Stimulated activated naive B cell treated with anti-CD40 and anti-IgM and Interleukin-4, amounts not matched to agents 10 μg/mL and 1 μg/mL and 100 μg/mL, for 72 hours (primary cell): ENCODE measurements at places on chromosomes 13 and 19.
A peak's percentile ranks its signal among the peaks of the same experiment; 100 is the strongest.

DNA sequence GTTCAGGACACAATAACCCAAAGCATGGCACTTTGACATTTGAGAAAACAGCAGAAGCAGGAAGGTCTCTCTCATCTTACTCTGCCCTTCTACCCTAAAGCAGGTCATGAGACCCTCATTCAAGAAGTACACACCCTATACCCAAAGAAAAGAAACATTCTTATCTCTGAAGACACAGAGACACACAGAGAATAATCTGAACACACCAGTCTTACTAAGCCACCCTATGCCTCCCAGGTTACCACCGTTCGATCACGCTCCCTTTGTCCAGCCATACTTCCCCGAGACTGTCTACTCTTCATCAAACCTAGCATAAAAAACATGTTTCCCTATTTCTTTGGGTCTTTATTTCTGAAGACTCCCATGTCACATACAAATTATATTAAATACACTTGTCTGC is 66.5 kb upstream of the ANKRD10 start:
- no peak for DNase-seq

GRCh38 chr13:42820451-42820850 is 39.1 kb downstream of the FAM216B start:
- DNase-seq, result no peak

DNA sequence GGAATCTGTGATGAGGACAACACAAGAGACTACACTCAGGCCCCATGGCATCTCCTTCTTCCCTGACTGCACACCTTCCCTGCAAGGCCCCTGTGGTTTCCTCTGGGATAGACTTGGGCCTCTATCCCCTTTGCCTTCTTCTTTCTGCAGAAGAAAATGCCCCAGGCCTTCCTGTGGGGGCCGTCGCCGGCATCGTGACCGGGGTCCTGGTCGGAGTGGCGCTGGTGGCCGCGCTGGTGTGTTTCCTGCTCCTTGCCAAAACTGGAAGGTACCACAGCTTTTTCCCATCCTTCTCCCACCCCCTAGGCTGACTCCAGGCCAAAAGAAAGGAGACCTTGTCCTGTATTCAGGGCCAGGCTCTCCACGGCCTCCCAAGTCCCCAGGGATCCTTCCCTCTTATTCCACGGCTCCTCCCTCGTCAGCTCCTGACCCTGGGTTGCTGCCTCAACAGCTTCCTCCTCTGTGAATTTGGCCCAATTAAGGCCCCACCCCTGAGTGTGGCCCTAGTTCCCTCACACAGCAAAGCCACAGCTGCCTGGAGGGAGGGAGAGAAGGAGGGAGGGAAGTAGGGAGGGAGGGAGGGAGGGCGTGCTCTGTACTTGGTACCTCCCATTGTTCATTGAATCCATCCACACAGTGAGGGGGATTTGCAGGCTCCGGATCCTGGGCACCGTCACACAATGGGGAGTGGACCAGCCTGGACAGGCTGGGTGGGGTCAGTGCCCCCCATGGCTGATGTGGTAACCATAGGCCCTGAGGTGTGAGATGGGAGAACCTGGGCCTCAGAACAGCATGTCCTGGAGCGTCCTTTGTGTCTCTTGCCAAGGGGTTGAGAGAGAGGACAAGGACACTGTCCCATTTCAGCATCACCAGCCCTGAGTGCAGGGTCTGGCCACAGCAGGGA is 12.5 kb downstream of the CEACAM3 start:
- DNase-seq, result no peak

DNA sequence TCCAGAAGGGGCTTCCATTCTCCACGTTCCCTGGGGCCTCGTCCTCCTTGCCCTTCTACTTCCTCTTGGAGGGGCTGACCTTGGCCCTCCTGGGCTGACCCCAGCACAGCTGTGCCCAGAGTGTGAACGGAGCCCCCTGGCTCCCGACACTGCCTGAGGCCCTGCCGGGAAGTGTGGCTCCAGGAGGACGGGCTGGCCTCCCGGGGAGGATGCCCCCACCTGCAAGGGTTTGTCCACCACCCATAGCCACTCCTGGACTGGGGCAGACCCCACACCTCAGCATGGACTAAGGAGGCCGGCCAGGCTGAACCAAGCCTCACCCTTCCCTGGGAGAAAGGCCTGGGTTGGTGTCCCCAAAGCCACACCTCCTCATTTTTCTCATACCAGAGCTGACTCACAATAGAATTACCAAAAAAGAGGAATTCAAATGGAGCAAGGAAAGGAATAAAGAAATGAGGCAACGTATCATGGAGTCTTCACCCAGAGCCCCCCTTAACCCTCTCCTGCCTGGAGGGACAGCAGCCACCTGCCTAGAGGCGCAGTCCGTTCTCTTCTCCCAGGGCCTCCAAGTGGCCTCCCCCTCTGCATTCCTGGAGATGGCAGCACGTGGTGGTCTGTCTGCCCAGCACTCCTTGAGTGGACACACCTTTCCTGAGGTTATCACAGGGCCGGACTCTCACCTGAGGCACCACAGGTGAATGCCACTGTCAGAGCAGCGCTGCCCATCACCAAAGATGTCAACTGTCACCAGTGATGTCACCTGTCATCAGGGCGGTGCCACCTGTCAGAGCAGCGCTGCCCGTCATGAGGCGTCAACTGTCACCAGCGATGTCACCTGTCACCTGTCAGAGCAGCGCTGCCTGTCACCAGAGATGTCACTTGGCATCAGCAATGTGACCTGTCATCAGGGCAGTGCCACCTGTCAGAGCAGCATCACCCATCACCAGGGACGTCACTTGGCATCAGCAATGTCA is 3.1 kb upstream of the C13orf46 start:
- DNase-seq, result no peak

DNA sequence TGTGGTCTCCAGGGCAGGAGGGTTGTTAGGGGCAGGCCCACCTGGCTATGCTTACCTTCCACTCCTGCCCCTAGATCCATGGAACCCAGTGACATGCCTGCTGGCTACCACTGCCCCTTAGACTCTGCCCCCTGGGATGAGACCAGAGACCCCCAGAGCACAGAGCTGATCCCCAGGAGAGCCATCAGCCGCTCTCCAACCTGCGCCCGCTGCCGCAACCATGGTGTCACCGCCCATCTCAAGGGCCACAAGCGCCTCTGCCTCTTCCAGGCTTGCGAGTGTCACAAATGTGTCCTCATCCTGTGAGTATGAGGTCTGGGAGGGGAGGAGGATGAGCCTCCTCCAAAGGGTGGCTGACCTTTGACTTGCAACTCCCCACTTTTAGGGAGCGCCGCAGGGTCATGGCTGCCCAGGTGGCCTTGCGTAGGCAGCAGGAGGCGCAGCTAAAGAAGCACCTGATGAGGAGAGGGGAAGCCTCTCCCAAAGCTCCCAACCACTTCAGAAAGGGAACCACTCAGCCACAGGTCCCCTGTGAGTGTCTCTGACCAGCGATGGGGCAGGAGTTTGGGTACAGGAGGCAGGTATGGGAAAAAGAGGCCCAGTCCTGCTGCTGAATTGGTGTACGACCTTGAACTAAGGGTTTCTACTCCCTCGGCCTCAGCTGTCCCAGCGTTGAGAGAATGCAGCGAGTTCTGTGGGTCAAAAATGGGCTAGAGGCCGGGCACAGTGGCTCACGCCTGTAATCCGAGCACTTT is 2.7 kb downstream of the DMRTC2 start:
- no peak for DNase-seq

GRCh38 chr19:461721-462551 is 1.1 kb upstream of the SHC2 start:
- DNase-seq, result no peak

DNA sequence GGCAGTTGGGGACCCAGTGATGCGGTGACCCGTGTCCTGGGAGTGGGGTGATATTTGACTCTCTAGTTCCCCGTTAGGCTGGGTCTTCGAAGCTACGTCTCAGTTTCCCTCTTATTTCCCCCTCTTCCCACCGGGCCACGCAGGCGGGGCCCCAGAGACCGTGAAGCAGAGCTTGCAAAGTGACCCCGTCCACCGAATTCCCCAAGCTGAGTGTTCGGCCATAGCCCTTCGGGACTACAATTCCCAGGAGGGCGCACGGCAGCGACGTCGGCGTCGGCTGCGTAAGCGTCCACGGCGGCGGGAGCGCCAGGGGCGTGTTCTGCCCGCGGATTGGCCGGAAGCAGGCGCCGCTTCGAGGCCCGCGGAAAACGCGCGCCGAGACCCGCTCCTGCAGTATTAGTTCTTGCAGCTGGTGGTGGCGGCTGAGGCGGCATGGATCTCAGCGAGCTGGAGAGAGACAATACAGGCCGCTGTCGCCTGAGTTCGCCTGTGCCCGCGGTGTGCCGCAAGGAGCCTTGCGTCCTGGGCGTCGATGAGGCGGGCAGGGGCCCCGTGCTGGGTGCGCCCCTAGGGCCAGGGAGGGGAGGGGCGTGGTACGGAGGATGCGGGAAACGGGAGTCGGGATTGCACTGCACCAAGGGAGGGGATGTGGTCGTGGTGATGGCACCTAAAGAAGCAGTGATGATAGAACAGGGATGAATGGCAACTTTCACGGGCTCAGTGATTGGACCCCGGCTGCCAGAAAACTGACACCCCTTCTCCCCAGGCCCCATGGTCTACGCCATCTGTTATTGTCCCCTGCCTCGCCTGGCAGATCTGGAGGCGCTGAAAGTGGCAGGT is at the start of gene RNASEH2A:
TSS of gene RNASEH2A (plus strand) at position 343 of the 840 bp plus-strand sequence. CDS start at position 433, 90 bp downstream.
- DNase-seq, result peak; percentile 92

DNA sequence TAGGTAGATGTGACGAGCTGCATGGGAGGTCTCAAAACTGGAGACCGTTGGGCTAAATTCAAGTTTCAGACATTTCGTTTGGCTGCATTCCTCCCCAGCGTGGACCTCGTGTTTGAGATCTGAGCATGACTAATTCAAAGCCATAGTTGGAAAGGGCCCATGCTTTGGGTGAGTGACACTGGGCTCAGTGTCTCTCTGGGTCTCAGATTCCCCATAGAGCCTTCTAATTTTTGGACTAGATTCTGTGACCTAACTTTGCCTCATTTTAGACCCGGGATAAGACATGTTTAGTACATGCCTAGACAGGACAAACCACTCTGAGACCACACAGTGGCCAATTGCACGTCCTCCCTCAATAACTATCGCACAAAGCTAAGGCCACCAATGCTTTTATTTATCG is 16.6 kb downstream of the CKM start:
- no peak for DNase-seq

GRCh38 chr19:55451965-55452748 is 9.1 kb upstream of the SHISA7 start:
- no peak for DNase-seq
